Vein endothelial cell (primary cell): ENCODE measurements at places on chromosomes 4 and X. TPM values are rescaled to one million over a fixed set of nuclear protein-coding genes. Genes with fewer than 3 reads are reported as not detected.

FAM13A gene
- total RNA-seq: 3.6 and 3.7 TPM in 2 replicates

MAOB gene
- total RNA-seq: not detected in 2 replicates

UGT2B7 gene
- not detected in 2 replicates for total RNA-seq

BMPR1B gene
- total RNA-seq: 2.6 and 3.2 TPM in 2 replicates

GCNA gene
- 0.98 and 2.6 TPM in 2 replicates for total RNA-seq

NIPAL1 gene
- 0.65 and 1.1 TPM in 2 replicates for total RNA-seq

MYOZ2 gene
- total RNA-seq: not detected in 2 replicates

SMIM10 gene
- total RNA-seq: 0.65 and 1.3 TPM in 2 replicates

GAGE2A gene
- total RNA-seq: not detected in 2 replicates

SERTM2 gene
- not detected in 2 replicates for total RNA-seq

SCLT1 gene
- total RNA-seq: 10.1 and 11.6 TPM in 2 replicates

MAGEA1 gene
- not detected in 2 replicates for total RNA-seq

PABPC5 gene
- 0.33 and 0.48 TPM in 2 replicates for total RNA-seq

FGF5 gene
- under 0.01 and 0.29 TPM in 2 replicates for total RNA-seq

MND1 gene
- total RNA-seq: 0.98 and 2.4 TPM in 2 replicates

NRK gene
- total RNA-seq: under 0.01 and 0.29 TPM in 2 replicates

SPANXB1 gene
- not detected in 2 replicates for total RNA-seq

ADH7 gene
- total RNA-seq: not detected in 2 replicates

CCNB3 gene
- total RNA-seq: 0.19 and 2.6 TPM in 2 replicates

NSG1 gene
- 0.57 and 0.98 TPM in 2 replicates for total RNA-seq

DCAF12L2 gene
- total RNA-seq: 0.33 TPM in 1 of 2 replicates, not detected in the other

TMSB15A gene
- 0.33 and 0.96 TPM in 2 replicates for total RNA-seq

CITED1 gene
- not detected in 2 replicates for total RNA-seq

PPP1R2C gene
- not detected in 2 replicates for total RNA-seq

FAM9B gene
- not detected in 2 replicates for total RNA-seq

TMEM31 gene
- not detected in 2 replicates for total RNA-seq

AMTN gene
- total RNA-seq: not detected in 2 replicates

CXorf49 gene
- not detected in 2 replicates for total RNA-seq

AREG gene
- 0.29 TPM in 1 of 2 replicates, not detected in the other for total RNA-seq

IL21 gene
- not detected in 2 replicates for total RNA-seq

SSX5 gene
- total RNA-seq: not detected in 2 replicates

GUCY1A1 gene
- 10.2 and 13.1 TPM in 2 replicates for total RNA-seq

REELD1 gene
- not detected in 2 replicates for total RNA-seq
